ENCODE measurements at places on chromosomes 5 and 9.

GRCh38 chr5:176381423-176381822, 7.0 kb downstream of the NOP16 start:
- DNase-seq = no peak

DNA sequence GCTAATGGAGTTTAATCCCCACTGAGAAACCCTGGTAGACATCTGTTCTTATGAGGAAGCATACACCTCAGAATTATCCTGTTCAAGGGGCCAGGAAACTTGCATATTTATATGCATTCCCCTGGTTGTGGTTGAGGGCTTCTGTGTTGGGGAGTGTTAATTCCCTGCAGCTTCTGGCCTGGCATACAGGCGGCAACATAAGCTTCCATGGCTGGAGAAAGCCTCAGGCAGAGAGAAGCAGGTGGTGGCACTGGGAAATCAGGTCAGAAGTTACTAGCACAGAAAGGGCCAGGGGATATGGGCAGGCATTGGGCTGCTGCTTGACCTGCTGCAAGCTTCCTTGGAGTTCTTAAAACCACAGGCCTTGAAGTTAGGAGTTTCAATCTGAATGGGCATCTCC, 166.1 kb upstream of the SEMA6A start:
- no peak for DNase-seq

- DNase-seq = no peak
These were observed 29.4 kb upstream of the RECK start for GRCh38 chr9:36007316-36007708.

DNA sequence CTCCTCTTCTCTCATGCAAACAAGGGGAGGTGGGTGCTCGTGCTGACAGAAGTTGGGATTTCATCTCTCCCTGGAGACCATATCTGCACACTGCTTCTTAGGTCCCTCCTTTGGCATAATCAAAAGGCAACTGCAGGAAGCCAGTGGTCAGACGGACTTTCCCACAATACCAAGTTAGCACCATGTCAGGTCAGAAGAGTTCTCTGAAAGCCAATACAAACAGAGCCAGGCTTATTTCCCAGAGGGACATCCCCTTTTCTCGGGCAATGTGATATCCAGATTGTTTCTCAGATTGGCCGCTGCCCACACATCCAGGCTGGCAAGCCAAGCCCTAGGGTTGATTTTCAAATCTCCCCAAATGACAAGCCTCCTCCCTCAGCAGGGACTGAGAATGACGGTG, 241.1 kb downstream of the NFIB start:
- DNase-seq = no peak

- DNase-seq = no peak
These were observed 38.0 kb upstream of the PRDM12 start for GRCh38 chr9:130626249-130626996.

GRCh38 chr5:142864290-142865260, 94.4 kb downstream of the ARHGAP26 start:
- DNase-seq = no peak

DNA sequence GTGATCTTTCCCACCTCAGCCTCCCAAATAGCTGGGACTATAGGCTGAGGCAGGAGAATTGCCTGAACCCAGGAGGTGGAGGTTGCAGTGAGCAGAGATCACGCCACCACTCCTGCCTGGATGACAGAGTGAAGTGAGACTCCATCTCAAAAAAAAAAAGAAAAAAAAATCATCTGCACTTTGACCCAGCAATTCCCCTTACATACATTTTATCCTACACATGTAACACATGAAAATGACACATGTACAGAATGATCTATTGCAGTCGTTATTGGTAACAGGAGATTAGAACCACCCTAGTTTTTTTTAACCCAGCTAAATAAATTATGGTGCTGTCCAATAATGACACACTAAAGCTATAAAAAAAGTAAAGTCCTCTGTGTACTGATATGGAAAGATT, 14.2 kb downstream of the RUFY1 start:
- no peak for DNase-seq

GRCh38 chr9:127937388-127938297, at the start of gene DPM2:
Gene DPM2, minus strand, starts transcription at chr9:127937854. Its CDS starts 34 bp downstream, at chr9:127937820.
- peak; percentile 75 for DNase-seq

DNA sequence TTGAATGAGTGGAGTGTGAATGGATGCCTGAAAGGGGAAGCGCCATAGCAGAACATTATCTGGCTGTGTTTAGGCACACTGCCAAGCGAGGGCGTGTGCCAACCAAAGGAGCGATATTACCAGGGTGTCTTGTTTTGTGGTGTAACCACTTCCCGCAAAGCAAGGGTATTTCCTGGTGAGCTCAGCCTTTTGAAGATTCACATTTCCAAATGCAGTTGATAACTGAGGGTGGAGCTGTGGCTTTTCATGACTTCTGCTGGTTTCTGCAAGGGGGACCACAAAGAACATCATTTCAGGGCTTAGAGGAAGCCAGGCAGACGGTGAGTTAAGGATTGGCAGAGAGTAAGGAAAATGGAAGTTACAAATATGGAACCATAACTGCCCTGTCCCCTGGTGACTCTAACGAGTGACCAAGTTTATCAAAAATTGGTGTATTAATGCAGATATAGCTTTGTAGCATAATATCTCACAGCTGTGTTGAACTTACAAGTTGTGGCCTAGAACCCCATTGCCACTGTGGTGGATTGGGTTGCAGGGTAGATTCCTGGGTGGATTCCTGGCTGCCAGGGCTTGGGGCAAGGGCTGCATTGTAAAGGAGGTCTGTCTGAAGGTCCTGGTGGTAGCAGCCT, 71.4 kb downstream of the RALGPS1 start:
- peak; percentile 11 for DNase-seq

DNA sequence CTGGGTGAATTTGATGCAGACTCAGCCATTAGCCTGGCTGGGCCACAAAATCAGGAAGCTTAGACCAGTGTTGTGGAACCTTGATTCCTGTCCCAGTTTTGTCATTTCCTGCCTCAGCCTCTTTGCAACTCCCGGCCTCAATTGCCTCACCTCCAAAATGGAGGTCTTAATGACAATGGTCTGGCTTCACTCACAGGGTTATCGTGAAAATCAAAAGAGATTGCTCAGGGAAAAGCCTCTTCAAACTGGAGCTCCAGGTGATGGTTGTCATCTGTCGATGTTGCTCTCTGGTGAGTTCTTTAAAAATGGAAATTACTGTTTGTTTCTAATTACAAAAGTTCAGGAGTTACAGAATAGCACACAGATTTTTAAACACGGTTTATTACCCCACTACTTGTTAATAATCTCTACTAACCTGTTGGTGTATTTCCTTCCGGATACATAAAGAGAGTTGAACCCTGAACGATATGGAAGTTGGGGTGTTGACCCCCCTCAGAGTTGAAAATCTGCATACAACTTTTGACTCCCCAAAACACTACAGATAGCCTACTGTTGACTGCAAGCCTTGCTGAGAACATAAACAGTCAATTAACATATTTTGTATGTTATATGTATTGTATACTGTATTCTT, 109.9 kb upstream of the CPEB4 start:
- no peak for DNase-seq

DNA sequence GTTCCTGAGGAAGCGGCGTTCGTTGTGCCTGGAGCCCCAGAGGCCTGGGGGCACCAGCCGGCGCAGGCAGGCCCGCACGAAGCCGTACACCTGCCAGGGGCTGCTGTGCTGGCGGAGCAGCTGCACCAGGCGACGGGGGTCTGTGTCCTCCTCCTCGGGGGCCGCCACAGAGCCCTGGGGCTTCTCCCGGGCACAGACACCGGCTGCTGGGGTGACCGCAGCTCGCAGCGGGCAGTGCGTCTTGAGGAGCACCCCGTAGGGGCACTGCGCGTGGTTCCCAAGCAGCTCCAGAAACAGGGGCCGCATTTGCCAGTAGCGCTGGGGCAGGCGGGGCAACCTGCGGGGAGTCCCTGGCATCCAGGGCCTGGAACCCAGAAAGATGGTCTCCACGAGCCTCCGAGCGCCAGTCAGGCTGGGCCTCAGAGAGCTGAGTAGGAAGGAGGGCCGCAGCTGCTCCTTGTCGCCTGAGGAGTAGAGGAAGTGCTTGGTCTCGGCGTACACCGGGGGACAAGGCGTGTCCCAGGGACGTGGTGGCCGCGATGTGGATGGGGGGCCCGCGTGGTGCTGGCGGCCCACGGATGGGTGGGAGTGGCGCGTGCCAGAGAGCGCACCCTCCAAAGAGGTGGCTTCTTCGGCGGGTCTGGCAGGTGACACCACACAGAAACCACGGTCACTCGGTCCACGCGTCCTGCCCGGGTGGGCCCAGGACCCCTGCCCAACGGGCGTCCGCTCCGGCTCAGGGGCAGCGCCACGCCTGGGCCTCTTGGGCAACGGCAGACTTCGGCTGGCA, 1.3 kb downstream of the TERT start:
- no peak for DNase-seq
